Stimulated activated naive CD4-positive, alpha-beta T cell treated with Interleukin-2 at 50 U/mL for 16 hours (primary cell): ENCODE measurements at places on chromosomes 2 and 18.

GRCh38 chr2:233184669-233185068 lies 66.8 kb upstream of the ATG16L1 start:
- no peak for DNase-seq

- no peak for DNase-seq
Measured at GRCh38 chr18:77329651-77330050, 80.0 kb downstream of the GALR1 start.

GRCh38 chr18:2396162-2396505 lies 175.2 kb downstream of the METTL4 start:
- no peak for DNase-seq

DNA sequence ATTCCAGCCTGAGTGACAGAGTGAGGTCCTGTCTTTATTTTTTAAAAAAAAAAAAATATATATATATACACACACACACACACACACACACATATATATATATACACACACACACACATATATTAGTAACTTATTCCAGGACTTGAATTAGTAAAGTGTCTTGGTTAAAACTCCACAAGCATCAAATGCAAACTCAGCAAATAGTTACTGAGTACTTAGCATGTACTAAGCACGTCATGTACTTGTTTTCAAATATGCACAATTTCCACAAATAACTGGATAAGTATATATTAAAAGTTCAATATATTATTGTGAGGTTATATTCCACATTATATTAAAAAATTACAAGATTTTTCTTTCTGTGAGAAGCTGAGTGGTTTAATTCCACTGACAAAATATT lies 304.7 kb downstream of the ZEB2 start:
- DNase-seq = no peak

DNA sequence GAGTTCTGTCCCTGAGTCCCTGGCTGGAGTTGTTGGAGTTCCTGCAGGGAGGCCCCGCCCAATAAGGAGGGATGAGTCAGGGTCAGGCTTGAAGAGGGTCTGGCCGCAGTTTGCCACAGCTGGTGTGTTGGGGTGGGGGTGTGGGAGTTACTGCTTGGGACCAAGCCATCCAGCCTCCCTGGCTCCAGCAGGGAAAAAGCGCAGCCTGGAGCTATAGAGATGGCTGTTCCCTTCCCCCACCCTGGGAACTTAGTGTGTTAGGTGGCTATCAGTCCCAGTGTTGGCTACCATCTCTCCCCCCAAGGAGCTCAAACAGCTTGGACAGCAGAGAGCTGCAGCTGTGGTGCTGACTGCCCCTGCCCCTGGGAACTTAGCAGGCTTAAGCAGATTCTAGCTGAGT lies 13.2 kb upstream of the TANK start:
- no peak for DNase-seq

- DNase-seq = no peak
Measured at GRCh38 chr2:121281694-121282093, 3.3 kb downstream of the TFCP2L1 start.

GRCh38 chr2:652881-653480 lies 24.2 kb downstream of the TMEM18 start:
- no peak for DNase-seq

GRCh38 chr2:121605820-121606733 lies 43.2 kb downstream of the CLASP1 start:
- DNase-seq = no peak

GRCh38 chr2:46363535-46364170 lies 66.4 kb downstream of the EPAS1 start:
- DNase-seq = no peak

DNA sequence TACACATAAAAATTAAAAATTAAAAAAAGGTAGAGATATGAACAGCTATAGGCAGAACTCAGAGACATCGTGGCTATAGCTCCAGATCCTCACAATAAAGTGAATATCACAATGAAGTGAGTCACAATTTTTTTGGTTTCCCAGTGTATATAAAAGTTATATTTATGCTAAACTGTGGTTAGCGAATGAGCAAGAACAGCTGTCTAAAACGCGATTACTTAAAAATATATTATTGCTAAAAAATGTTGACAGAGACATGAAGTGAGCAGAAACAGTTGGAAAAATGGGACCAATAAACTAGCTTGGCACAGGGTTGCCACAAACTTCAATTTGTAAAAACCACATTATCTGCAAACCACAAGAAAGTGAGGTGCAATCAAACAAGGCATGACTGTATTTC lies 551.7 kb upstream of the NETO1 start:
- DNase-seq = no peak

DNA sequence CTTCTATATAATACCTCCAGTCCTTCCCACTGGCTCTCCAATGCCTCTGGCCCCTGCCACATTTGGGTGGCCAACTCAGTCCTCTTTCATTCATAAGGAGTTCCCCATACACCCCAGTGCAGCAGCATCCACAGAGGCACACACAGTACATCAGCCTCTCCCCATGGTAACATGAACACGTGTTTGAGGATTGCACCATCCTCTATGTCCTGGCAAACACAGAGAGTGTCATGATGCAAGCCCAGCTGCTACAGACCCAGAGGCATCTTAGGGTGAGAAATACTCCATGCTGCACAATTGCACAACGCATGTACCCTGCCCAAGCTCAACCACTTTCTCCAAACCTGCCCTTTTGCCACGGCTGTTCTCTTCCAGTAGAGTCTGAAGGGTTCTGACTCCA lies 11.5 kb downstream of the IGFBP5 start:
- DNase-seq = no peak
